Effector memory CD8-positive, alpha-beta T cell (primary cell): ENCODE measurements at places on chromosomes 3 and 15.
A peak's percentile ranks its signal among the peaks of the same experiment; 100 is the strongest.

- H3K4me3 ChIP-seq = no peak overlapping the region
- no peak overlapping the region for H3K27ac ChIP-seq
- no peaks in the 10 kb centered on the region for H3K27me3 ChIP-seq
- no peaks in the 10 kb centered on the region for H3K36me3 ChIP-seq
- H3K4me1 ChIP-seq = peaks cover 4% of the 10 kb centered on the region
Measured at GRCh38 chr3:31180274-31180673, 285.8 kb upstream of the GADL1 start.

DNA sequence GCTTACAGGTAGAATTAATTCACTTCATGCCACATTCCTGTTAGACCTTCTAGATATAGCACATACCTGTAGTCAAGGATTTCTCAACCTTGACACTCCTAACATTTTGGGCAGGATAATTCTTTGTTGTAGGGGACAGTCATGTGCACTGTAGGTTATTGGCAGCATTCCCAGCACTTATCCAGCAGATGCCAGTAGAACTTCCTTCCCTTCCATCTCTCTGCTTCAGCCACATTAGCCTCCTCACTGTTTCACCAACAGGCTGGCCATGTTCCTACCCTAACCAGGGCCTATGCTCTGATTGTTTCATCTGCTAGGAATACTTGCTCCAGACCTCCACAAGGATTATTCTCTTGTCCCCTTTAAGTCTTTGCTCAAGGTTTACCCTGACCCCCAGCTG is 68.0 kb upstream of the STAC start:
- H3K27me3 ChIP-seq = no peaks in the 10 kb centered on the region
- H3K4me3 ChIP-seq = no peak overlapping the region
- no peak for DNase-seq
- H3K36me3 ChIP-seq = no peaks in the 10 kb centered on the region
- H3K27ac ChIP-seq = no peak overlapping the region

DNA sequence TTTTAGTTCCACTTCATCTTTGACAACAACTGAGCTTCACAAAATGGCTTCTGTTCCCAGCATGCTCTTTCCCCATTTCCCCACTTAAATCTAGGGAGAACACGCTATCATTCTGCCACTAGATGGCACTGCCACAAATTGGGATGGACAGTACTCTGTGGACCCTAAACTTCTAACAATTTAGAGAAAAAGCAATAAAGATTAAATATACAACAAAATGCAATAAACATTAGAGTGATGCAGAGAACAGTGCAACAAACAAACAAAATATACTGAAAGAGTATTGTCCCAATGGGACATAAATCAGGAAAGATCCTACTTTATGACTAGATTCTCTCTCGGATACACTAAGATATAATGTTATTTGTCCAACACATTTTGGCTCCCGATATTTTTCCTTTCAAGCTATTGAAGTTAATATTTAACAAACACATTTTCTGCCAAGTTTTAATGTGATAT is 169.7 kb upstream of the TMCO5A start:
- no peaks in the 10 kb centered on the region for H3K27me3 ChIP-seq
- DNase-seq = no peak
- H3K27ac ChIP-seq = no peak overlapping the region
- no peaks in the 10 kb centered on the region for H3K36me3 ChIP-seq

GRCh38 chr3:183178833-183179549 is 16.5 kb upstream of the LAMP3 start:
- H3K27ac ChIP-seq = no peak overlapping the region
- peak; percentile 18 for DNase-seq
- H3K27me3 ChIP-seq = peaks cover 39% of the 10 kb centered on the region
- H3K4me1 ChIP-seq = peaks cover 4% of the 10 kb centered on the region
- H3K36me3 ChIP-seq = peaks cover 3% of the 10 kb centered on the region

DNA sequence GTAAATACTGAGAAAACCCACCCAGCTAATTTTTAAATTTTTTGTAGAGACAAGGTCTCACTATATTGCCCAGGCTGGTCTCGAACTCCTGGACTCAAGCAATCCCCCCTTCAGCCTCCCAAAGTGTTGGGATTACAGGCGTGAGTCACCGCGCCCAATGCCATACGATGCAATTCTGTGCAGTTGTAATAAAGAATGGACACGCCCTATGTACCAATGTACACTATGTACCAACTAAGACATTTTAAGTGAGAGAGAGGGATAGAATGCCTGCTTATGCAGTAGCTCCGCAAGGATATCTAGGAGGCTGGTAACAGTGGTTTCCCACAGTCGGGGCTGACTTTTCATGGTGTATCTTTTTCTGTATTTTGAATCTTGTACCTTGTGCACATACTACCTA is 14.6 kb downstream of the ZNF710 start:
- DNase-seq = no peak
- H3K4me3 ChIP-seq = no peak overlapping the region
- H3K27me3 ChIP-seq = no peaks in the 10 kb centered on the region
- H3K36me3 ChIP-seq = peaks cover 12% of the 10 kb centered on the region

DNA sequence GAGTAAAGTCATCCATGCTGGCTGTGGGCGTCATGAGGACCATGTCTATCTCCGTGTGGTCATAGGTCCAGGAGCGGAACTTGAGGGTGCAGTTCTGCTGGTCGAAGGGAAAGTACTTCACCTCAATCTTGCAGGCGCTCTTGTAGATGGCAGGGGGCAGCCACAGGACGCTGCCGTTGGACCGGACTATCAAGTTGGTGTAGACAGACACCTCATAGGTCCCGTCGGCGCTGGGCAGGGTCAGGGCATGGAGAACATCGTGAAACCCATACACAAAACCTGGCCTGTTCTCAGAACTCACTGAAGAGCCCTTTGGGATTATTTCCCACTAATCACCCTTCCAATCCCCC is 8.9 kb upstream of the CHRNA3 start:
- no peak for DNase-seq
- no peak overlapping the region for H3K4me3 ChIP-seq
- H3K4me1 ChIP-seq = no peaks in the 10 kb centered on the region
- H3K27me3 ChIP-seq = peaks cover 68% of the 10 kb centered on the region

DNA sequence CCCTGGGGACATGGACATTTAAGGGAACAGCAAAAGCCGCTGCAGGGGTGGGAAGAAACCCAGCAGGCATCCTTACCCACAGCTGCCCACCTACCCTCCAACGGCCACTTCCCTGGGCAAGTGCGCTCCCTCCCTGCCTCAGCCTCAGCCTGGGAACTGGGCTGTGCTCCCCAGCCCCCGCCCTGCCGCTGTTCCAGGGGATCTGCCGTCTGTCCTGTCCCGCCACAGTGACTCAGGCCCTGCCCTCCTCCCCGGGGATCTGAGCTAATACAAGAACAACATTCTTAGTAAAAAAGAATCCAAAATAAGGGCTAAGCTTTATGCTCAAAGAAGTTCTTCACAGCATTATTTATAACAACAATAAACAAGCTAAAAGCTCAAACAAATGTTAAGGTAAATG is 7.4 kb upstream of the IQSEC1 start:
- DNase-seq = no peak
- no peak overlapping the region for H3K4me3 ChIP-seq
- no peaks in the 10 kb centered on the region for H3K27me3 ChIP-seq
- H3K27ac ChIP-seq = no peak overlapping the region
- no peaks in the 10 kb centered on the region for H3K36me3 ChIP-seq
- H3K4me1 ChIP-seq = peaks cover 11% of the 10 kb centered on the region

DNA sequence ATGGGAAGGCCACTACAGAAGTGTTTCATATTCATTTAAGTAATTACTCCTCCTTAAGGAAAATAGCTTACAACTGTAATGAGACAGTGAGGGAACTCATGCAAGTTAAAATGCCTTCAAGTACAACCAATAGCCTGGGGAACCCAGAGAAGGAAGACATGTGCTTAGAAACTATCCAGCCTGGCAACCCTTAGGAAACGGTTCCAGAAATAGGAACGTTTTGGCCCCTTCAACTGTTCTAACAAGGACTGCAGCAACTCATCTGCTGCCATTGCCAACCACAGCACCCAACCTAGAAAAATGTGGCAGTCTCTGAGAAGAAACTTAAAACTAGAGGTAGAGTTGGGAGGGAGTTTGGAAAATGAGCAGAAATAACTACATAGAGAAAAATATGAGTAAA is 147.5 kb upstream of the STRIT1 start:
- H3K4me1 ChIP-seq = no peaks in the 10 kb centered on the region
- no peaks in the 10 kb centered on the region for H3K36me3 ChIP-seq
- no peak overlapping the region for H3K27ac ChIP-seq
- no peak overlapping the region for H3K4me3 ChIP-seq
- H3K27me3 ChIP-seq = no peaks in the 10 kb centered on the region

- H3K4me3 ChIP-seq = no peak overlapping the region
- H3K27me3 ChIP-seq = no peaks in the 10 kb centered on the region
- DNase-seq = no peak
- H3K27ac ChIP-seq = no peak overlapping the region
Measured at GRCh38 chr15:74025436-74025835, 30.9 kb downstream of the PML start.

- H3K27ac ChIP-seq = no peak overlapping the region
- H3K4me3 ChIP-seq = no peak overlapping the region
- no peaks in the 10 kb centered on the region for H3K4me1 ChIP-seq
- H3K27me3 ChIP-seq = no peaks in the 10 kb centered on the region
- DNase-seq = no peak
Measured at GRCh38 chr3:132160198-132160597, 125.4 kb upstream of the CPNE4 start.

GRCh38 chr3:150068440-150069153 is 97.9 kb upstream of the PFN2 start:
- DNase-seq = no peak
- no peak overlapping the region for H3K27ac ChIP-seq
- no peak overlapping the region for H3K4me3 ChIP-seq
- peaks cover 58% of the 10 kb centered on the region for H3K27me3 ChIP-seq

DNA sequence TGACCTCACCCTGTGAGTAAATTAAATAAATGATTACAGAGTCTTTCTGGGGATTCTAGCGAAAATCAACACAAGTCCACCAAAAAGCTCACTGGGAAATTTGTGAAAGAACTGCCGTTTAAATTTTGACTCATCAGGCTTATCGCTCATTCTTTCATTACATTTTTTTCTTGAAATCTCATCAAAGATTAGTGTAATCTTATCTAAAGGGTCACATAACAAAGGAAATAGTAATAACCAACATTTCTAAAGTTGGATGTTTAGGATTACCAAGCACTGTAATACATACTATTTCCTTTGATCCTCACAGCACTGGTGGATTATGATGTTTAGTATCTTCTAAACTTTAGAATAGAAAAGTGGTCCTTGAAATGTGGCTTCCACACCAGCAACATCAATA is 111.1 kb upstream of the CBLB start:
- H3K36me3 ChIP-seq = no peaks in the 10 kb centered on the region
- DNase-seq = no peak
- no peak overlapping the region for H3K4me3 ChIP-seq
- peaks cover 6% of the 10 kb centered on the region for H3K4me1 ChIP-seq

DNA sequence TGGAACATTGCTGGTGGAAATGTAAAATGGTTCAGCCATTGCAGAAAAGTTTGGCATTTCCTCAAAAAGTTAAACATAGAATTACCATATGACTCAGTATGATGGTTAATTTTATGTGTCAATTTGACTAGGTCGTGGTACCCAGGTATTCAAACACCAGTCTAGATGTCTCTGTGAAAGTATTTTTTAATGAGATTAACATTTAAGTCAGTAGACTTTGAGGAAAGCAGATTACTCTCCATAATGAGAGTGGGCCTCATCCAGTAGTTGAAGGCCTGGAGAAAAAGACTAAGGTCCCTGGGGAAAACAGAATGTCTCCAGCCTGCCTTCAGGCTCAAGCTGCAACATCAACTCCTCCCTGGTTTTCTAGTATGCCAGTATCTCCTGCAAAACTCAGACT is 42.3 kb upstream of the TMEM87A start:
- no peaks in the 10 kb centered on the region for H3K4me1 ChIP-seq
- no peaks in the 10 kb centered on the region for H3K27me3 ChIP-seq
- peaks cover 18% of the 10 kb centered on the region for H3K36me3 ChIP-seq
- DNase-seq = no peak

- H3K4me3 ChIP-seq = peak overlapping the region; percentile 16
- peaks cover 8% of the 10 kb centered on the region for H3K36me3 ChIP-seq
- no peaks in the 10 kb centered on the region for H3K27me3 ChIP-seq
- H3K27ac ChIP-seq = peak overlapping the region; percentile 49
- DNase-seq = no peak
- H3K4me1 ChIP-seq = peaks cover 47% of the 10 kb centered on the region
Measured at GRCh38 chr3:172592898-172593669, 69.9 kb upstream of the TNFSF10 start.

- no peak overlapping the region for H3K4me3 ChIP-seq
- H3K27me3 ChIP-seq = no peaks in the 10 kb centered on the region
- H3K36me3 ChIP-seq = peaks cover 60% of the 10 kb centered on the region
- peak overlapping the region; percentile 1 for H3K27ac ChIP-seq
- H3K4me1 ChIP-seq = peaks cover 2% of the 10 kb centered on the region
- no peak for DNase-seq
Measured at GRCh38 chr15:68188647-68189046, 16.5 kb downstream of the CALML4 start.

DNA sequence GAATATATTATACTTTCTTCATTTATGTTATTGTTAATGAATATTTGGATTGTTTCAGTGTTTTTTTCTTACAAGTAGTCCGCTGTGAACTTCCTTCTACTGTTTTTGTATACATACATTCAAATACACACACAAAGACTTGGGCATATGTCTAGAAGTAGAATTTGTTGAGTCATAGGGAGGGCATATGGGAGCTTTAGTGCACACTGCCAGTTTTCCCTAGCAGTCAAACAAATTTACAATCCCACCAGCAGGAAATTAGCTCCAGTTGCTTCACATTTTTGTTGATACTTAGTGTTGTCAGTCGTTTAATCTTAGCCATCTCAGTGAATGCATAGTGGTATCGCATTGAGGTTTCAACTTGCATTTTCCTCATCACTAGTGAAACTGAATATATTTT is 492.3 kb downstream of the DIPK2A start:
- DNase-seq = no peak
- no peak overlapping the region for H3K27ac ChIP-seq
- H3K4me3 ChIP-seq = no peak overlapping the region
- no peaks in the 10 kb centered on the region for H3K27me3 ChIP-seq
- no peaks in the 10 kb centered on the region for H3K4me1 ChIP-seq
